Activated effector memory CD4-positive, alpha-beta T cell treated with anti-CD3 and anti-CD28 coated beads, Interleukin-2, amount 50 U/mL, for 16 hours (primary cell): ENCODE measurements at places on chromosomes 7 and 10.

- no peak for DNase-seq
Measured at GRCh38 chr7:17646253-17646956, 293.9 kb downstream of the SNX13 start.

GRCh38 chr10:117928741-117929140 lies 118.0 kb downstream of the RAB11FIP2 start:
- no peak for DNase-seq

DNA sequence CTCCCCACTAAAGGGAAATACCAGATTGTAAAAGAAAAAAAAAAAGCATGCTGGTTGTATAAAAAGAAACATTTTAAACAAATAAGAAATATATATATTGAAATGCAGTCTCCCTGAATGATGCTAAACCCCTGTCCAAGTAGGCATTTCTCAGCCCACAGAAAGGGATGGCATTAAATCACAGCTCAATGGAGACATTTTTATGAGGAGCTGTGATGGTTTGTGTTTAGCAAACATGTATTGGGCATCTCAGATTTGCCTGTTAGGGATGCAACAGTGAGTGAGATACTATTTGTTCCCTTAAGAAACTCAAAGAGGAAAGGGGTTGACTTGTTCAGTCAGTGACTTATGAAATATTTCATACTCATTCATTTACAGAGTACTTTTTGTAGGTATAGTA lies 51.5 kb downstream of the KAT6B start:
- no peak for DNase-seq

- no peak for DNase-seq
Measured at GRCh38 chr10:59895629-59896116, 10.7 kb downstream of the CCDC6 start.

GRCh38 chr7:64755865-64756264 lies 38.4 kb upstream of the ZNF138 start:
- DNase-seq, result no peak
